GM03348 (cell line): ENCODE measurements at places on chromosomes 4 and X.

DNA sequence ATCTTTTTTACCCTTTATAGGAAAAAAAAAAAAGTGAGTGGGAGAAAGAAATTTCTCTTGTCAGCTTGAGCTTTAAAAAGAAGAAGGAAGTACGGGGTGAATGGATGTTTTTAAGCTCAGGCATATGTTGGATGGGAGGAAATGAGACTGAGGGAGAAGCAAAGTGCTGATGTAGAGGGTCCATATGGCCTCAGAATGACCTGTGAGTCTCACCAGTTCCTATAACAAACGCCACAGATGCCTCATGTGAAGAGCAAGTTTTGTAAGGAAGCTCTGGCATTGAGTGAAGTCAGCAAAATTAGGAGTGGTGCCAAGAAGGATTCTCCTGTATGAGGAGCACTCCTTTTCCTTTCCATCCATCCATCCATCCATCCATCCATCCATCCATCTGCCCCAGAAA is 214.6 kb downstream of the PTTG2 start:
- DNase-seq: no peak

GRCh38 chr4:153113838-153114105 is 90.5 kb upstream of the TRIM2 start:
- DNase-seq: no peak

- no peak for DNase-seq
These were observed 20.0 kb downstream of the PTTG2 start for GRCh38 chr4:37980246-37980645.

GRCh38 chrX:2501559-2502102 is 855 bp upstream of the DHRSX start:
- DNase-seq: no peak

DNA sequence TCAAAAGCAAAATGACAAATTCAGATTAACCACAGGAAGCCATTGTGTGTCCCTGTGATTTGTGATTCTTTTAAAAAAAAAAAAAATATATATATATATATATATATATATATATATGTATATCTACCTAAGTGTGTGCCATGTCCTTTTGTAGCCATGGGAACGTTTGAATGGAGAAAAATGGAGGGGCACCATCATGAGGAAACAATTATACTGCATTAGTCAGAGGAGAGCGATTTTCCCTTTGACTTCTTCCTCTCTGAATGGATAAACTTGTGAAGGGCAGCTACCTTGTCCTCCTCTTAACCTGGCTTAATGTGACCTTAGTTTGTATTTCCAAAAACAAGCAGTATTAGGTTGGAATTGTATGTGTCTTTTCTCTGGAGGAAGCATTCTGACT is 23.3 kb upstream of the CBLL2 start:
- DNase-seq: no peak

DNA sequence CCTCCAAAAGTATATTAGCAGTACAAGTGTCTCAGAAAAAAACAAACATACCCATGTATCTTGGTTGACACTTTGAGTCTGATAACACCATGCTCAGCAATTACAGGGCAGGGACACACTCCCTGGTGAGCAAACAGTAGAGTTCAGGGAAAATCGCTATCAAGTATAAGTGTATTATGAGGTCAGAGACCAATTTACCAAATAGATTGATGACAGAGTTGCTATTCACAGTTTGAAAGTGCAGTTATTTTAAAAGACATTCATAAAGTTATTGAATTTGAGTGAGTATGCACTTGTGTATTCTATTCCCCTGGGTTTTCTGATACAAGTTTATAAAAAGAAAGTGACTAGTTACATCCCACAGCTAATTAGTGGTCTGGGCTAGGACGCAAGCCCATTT is 10.2 kb upstream of the LONRF3 start:
- DNase-seq: no peak

DNA sequence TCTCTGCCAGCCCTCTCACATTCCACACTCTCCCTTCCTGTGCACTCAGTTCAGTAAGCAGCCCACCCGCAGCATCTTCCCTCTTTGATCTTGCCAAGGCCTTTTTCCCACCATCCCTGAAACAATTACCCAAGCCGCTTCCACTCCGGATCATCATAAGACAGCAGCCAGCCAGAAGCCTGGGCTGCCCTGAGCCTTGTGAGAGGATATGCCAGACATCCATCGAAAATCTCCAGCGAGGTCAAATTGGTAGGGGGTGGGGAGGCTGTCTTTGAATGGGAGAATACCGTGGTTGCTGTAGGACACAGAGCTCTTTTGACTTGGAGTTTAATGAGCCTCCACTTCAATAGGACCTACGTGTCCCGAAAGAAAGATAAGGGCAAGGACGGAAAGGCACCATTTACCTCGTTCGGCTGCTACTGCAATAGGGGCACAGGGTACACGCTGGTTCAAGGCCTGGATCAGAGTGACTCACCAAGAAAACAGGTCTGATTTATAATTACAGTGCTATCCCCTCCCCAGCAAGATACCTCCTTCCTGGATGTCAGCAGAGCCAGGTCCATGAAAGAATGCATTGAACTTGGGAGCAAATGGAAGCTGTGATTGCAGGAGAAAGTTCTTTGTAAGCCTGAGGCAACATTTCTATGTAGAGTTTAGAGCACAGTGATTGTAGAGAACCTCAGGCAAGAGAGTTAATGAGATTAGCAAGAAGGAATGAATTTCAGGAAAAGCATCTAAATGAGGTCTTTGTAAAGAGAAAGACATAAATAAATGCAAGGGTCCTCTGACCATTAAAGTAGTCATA is 39.5 kb downstream of the AMOT start:
- no peak for DNase-seq

- DNase-seq: no peak
These were observed 261.7 kb upstream of the GNPDA2 start for GRCh38 chr4:44988011-44988410.
